ENCODE measurements at places on chromosomes 5 and 9.

DNA sequence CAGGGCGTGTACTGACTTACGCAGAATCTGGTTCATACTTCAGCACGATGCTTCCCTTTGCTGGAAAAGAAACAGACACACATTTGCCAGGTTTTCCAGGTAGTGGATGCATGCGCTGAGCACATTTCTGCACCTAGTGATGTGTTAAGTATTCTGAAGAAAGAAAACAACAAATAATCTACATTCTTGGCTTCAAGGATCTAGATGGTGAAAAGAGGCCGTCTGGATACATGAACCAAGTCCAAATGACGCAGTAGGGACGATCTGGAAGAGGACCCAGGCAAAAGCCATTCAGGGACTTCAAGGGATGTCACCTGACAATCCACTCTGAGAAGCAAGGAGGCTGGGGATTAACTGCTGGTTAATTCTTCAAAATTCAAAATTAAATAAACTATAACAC lies 30.4 kb downstream of the NSUN2 start:
- no peak for DNase-seq

GRCh38 chr5:177421062-177421798 lies 5.2 kb upstream of the GRK6 start:
- DNase-seq = no peak

GRCh38 chr9:97567894-97568202 lies 65.3 kb downstream of the TSTD2 start:
- no peak for DNase-seq

DNA sequence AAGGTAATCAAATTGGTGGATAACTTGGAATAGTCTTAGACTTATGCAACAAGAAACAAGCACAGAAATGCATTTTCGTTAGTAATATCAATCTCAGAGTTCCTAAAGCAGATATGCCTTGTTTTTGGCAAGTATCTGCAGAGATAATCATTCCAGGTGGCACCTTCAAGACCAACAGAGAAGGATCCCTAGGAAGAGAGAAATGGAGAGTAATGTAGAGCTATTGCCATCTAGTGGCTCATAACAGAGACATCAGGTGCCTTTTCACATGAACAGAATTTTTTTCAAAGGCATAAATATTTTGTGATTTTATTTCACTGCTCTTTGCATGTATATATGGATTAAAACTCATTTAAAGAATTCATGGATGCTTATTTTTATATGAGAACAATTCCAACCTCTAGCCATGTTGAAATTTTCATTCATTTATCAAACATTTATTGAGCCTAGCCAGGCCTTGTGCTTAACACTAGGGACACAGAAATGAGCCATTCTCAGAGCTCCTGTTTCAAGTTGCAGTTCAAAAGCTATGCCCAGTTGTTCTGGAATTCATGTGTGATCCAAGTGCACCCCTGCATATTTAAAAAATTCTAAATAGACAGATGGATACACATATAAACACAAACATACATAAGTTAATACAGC lies 117.5 kb upstream of the OR13F1 start:
- no peak for DNase-seq

GRCh38 chr9:125142560-125143376 lies 560 bp downstream of the SCAI start:
- no peak for DNase-seq

GRCh38 chr9:120925535-120926396 lies 830 bp downstream of the TRAF1 start:
- peak; percentile 82 for DNase-seq

- DNase-seq = peak; percentile 61
Measured at GRCh38 chr9:37408933-37409710, 13.4 kb upstream of the GRHPR start.

- DNase-seq = no peak
Measured at GRCh38 chr5:10839118-10839517, 78.1 kb upstream of the DAP start.

DNA sequence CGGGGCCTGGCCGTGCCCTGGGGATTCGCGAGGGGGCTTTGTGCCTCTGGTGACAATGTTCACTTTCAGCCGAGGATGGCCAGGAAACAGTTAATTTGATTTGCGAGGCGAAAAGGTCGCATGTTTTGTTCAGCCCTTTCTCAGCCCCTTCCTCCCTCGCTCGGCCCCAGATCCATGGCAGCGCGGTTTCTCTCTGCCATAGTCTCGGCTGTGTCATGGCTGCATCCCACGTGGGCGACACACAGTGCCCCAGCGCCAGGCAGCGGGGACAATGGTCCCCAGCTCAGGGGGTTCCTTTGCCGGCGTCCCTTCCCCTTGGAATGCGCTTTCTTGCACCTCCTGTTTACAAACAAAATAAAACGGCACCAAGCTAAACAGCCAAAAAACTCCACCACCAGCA lies 370.3 kb upstream of the IRX2 start:
- DNase-seq = no peak

- no peak for DNase-seq
Measured at GRCh38 chr5:39419796-39420195, 5.0 kb downstream of the DAB2 start.

- no peak for DNase-seq
Measured at GRCh38 chr5:88238732-88239131, 29.9 kb downstream of the TMEM161B start.

DNA sequence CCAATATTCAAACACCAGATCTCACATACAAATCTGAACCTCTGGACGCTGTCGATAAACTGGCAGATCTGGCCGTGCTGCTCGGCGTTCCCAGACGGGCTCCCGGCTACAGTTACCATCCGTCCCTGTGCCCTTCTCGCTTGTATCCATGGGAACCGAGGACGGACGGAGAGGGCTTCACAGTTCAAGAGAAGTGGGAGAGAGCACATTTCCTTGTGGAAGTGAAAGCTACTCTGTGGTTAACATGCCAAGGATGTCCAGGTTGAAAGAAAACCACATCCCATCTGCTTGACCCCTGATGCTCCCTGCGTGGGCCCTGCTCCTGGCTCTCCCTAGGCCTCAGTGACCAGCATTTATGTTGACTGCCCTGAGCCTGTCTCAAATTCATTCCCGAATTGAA lies 6.3 kb upstream of the DBN1 start:
- DNase-seq = no peak

GRCh38 chr5:150217038-150217437 lies 27.2 kb downstream of the SLC6A7 start:
- DNase-seq = no peak

- no peak for DNase-seq
Measured at GRCh38 chr5:180637962-180638680, 11.3 kb downstream of the FLT4 start.

GRCh38 chr5:130452744-130453143 lies 548.5 kb downstream of the CHSY3 start:
- no peak for DNase-seq

GRCh38 chr5:180523629-180524466 lies 29.7 kb downstream of the CNOT6 start:
- DNase-seq = no peak

DNA sequence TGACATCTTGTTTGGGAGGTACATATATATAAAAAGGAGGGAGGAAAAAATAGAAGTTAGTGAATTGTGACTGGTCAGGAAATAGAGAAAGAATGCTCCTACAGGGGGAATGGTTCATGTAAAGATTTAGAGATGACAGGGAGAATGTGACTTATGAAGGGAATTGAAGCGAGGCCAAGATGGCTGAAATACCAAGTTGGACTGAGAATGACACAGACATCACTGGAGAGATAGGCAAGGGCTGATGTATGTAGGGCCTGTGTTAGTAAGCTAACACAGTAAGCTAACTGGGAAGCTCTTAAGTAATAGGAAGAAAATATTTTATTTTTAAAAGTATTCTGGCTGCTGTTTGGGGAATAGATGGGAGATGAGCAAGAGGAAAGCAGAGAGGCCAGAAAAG lies 286.3 kb downstream of the NNT start:
- no peak for DNase-seq

- DNase-seq = no peak
Measured at GRCh38 chr9:129988607-129989361, 54.2 kb downstream of the FNBP1 start.

DNA sequence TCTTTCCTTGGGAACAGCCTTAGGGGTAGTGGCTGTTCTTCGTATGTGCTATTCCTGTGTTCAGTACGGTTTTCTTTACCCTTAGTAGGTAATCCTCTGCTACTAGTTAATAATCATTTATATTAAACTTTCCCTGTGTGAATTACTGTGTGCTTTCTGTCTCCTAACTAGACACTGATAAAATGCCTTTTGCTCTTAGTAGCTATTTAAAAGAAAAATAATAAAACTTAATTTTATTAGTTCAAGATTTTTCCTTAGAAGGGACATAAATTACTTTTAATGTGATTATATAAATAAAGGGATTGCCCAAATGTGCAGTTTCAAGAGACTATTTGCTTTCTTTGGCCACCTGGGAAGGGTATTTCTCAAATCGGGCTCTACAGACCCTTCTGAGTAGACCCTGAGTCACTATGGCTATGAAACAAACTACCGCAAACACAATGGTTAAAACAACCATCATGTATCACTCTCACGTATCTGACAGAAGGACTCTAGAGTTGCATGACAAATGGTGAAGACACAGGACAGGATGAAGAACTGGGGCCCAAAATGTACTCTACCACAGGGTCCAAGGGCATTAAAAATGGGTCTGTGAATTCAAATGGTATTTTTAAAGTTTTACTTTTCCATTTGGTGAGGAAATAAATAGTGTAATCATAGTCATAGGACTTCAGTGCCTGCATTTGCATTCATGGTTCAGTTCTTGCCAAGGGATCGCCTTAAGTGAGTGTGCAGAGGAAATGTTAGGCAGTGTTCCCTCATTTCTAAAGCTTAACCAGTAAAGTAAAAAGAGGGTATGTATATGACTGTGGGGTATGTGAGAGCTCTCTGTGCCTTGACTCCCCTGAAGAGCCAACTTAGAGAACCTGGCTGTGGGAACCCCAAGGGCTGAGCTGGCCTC lies 97.0 kb downstream of the TSSK1B start:
- DNase-seq = no peak

DNA sequence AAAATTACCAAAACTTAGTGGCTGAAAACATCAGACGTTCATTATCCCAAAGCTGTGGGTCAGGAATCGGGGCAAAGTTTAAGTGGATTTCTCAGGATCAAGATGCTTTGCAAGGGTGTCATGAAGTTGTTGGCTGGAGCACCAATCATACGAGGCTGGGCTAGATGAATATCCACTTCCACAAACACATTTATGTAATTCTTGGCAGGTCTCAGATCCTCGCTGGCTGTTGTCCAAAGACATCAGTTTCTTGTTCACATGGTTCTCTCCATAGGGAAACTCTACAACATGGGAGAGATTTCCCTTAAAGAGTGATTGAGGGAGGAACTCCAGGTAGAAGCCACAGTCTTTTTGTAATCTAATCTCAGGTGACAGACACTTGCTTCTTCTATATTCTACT lies 20.2 kb upstream of the CCDC192 start:
- no peak for DNase-seq

- no peak for DNase-seq
Measured at GRCh38 chr5:169408731-169409130, 107.8 kb upstream of the SLIT3 start.

GRCh38 chr5:37810311-37810710 lies 29.5 kb downstream of the GDNF start:
- DNase-seq = no peak

- DNase-seq = no peak
Measured at GRCh38 chr9:22817181-22817580, 370.6 kb downstream of the DMRTA1 start.

DNA sequence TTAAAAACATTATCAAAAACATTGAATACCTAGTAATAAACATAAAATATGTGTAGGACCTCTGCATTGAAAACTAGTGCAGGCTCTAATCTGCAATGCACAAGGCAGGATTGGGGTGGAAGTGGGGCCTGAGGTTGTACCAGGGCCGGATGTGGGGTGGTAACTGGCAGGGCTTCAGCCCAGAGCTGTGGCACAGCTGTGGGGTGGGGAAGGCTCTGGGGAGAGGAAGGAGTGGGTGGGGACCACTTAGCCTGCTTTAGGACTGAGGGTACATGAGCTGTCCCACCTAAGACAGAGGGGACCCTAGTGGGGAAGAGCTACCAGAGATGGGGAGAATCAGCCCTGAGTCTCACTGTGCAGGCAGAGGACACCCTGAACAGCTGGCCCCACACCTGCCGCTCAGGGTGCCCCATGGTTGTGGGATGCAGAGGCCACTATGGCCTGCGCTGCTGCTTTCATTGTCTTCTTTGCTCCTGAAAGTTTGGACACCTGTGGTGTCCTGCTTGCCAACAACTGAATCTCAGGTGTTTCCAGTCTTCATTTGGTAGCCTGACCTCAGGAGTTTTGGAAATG lies 311.4 kb downstream of the TLE4 start:
- peak; percentile 39 for DNase-seq

GRCh38 chr5:52449516-52449915 lies 338.2 kb upstream of the ITGA1 start:
- DNase-seq = no peak

- no peak for DNase-seq
Measured at GRCh38 chr5:5504325-5504724, 81.8 kb downstream of the ICE1 start.

GRCh38 chr5:82278711-82279370 lies 687 bp upstream of the RPS23 start:
- no peak for DNase-seq

- DNase-seq = no peak
Measured at GRCh38 chr5:140372971-140373487, 13.0 kb downstream of the SLC4A9 start.

GRCh38 chr5:137292461-137293027 lies 206.6 kb downstream of the SPOCK1 start:
- DNase-seq = no peak

GRCh38 chr9:69317894-69318293 lies 7.1 kb upstream of the ENTREP1 start:
- no peak for DNase-seq

GRCh38 chr5:82314964-82315758 lies 37.0 kb upstream of the RPS23 start:
- DNase-seq = no peak

DNA sequence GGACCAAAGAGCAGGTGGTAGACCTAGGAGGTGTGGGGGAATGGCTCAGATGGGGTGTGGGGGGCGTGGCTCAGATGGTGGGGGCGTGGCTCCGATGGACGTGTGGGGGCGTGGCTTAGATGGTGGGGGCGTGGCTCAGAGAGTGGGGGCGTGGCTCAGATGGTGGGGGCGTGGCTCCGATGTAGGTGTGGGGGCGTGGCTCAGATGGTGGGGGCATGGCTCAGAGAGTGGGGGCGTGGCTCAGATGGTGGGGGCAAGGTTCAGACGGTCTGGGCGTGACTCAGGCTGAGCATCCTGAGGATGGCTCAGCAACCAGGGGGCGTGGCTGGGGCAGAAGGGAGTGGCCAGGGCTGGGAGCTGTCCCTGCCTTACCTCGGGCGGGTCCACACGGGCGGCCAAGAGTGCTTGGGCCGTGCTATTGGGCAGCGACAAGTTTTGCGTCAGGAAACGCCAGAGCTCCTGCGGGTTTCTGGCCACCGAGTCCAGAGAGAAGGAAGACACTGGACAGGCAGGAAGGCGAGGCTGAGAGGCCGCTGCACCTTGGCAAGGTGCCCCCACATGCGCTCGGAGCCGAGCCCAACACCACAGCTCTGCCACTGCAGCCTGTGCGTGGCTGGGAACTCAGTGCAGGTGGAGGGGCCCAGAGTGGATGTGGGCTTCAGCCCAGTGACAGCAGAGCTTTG lies 5.9 kb downstream of the ABCA2 start:
- DNase-seq = peak; percentile 59

Data from stimulated activated CD8-positive, alpha-beta memory T cell treated with anti-CD3 and anti-CD28 coated beads, Interleukin-7, amount 100 ng/mL, for 4 hours (primary cell).